ENCODE measurements at places on chromosomes 2 and 18. TPM values are rescaled to one million over a fixed set of nuclear protein-coding genes. Genes with fewer than 3 reads are reported as not detected.

DNA sequence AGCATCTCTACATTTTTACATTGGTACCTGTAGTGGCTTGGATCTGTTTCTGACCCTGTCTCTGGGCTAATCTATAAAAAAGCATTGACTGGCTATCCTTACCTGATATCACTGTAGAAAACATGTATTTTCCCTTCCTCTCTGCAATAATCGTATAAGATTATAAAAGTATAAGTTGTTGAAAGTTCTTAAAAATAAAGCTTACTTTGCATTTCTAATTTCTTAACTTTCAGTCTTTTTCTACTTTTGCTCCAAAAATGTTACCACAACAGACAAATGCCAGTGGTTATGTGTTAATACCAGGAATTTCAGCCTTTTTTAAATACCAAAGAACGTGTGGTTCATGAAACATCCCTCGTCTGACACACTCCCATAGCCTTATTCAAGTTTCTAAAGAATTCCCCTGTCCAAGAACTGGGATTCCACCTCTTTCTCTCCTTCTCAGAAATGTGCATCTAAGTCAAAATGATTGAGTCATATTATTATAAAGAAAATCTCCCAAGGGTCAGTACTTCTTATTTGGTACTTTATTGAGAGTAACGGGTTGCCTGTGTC, 28.5 kb upstream of the ACKR3 start:
- no peak for DNase-seq

LCT gene
- 0.37 TPM for total RNA-seq

- DNase-seq, result peak; percentile 52
Observed at GRCh38 chr18:22983175-22983574, 50.0 kb downstream of the RBBP8 start.

DNA sequence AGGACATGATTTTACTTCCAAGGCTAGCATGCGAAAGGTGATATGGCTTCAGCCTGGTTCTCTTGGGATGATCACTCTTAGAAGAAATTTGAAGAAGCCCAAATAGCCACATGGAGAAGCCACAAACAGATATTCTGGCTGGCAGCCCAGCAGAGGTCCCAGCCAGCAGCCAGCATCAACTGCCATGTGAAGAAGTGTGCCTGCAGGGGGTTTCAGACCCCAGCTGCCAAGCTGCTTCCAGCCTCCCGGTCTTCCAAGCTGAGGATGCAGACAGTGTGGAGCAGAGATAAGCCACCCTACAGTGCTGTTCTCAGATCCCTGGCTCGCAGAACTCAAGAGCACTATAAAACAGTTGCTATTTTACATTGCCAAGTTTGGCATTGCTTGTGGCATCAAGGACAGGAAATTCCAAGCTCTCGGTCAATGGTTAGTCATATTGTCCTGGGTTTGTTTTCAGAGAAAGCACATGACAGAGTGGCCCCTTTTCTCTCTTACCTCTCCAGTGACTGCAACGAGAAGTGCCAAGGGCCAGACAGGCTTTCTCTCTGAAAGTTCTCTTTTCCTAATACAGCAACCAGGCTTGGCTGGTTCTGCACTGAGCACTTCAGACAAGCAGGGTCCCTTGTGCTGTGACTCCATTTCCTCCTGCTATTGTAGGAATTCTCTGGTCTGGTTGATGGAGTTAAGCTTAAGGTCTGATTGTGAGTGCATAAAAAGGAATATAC, 223.7 kb downstream of the ANKRD30B start:
- DNase-seq, result no peak

GRCh38 chr2:4938206-4938605, 754.0 kb upstream of the SOX11 start:
- DNase-seq, result no peak

ALPG gene
- total RNA-seq, result not detected

DNA sequence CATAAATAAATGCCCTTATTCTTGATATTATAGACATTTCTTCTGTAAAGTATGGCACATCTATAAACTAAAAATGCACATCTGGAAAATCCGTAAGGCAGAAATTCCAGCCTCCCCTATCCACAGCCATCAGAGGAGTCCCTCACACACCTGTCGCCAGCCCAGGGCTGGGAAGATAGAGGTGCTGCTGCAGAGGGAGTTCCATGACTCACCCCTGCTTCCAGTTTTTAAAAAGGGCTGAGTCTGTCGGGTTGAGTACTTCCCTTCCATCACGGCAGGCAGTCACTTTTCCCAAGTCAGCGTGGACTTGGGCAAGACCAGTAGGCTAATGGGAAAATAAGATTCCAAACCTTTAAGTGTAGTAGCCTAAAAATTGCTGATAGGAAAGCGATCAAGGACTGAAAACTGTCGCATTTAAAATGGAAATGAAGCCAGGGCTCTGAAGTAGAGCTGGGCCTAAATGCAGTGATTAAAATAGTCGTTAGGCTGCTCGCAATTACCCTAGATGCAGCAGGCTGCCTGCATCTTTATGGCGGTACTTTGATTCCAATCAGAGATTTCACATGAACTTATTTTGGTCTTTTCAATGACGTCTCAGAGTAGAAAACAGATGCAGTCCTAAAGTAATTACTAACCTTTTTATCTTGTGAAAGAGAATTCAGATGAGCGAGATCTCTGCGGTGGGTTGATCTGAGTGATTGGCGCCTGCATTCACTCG, 280.5 kb downstream of the AGAP1 start:
- no peak for DNase-seq

DNA sequence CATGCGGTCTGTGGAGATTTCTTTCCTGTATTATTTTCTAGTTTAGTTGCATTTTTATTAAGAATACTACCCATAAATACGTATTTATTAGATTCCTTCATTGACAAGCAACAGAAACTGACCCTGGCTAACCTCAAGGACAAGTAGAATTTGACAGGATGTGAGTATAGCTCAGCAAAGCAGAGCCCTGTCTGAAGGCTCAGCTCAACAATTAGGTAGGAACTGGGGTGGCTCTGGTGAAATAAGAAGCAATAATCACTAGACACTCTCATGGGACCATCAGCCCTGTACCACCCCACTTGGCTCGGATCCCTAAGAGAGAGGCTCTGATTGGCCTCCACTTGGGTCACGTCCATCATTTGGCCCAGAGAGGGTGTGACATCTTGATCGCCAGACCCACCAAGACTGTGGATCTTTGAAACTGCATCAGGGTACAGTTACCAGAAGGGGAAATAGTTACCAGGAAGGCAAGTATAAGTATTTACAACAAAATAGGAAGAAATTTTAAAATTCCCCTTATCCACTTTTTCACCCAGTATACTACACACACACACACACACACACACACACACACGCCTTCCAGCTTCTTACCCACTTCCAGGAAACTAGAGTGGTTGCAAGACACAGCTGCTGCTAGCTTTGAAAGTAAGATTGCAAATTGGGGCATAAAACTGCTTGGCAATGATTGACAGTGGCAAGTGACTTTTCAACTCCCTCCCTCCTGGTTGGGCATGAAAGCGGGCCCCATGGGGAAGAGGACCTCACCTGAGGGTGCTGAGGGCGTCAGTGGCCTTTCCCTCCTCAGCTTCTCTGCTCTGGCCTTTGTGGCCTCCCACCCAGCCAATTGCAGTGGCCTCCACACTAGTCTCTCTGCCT, 41.8 kb downstream of the KCTD18 start:
- no peak for DNase-seq

DNA sequence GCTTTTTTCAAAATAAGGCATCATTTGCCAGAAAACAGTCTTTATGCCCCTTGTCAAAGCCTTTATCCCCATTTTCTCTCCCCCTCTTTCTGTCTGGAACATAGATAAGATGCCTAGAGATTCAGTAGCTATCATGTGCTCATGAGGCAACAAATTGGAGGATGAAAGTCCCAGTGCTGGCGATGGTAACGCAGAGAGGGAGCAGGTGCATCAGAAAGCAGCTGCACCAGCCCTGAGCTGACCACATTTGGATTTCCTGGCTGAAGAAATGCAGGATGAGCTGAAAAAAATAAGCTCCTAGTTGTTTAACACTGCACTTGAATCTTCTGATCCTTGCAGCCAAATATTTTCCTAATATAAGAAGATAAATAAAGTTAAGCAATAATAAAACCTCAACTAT, 48.0 kb downstream of the LOXHD1 start:
- DNase-seq, result no peak

- DNase-seq, result no peak
Observed at GRCh38 chr2:19865151-19865550, 36.6 kb downstream of the TTC32 start.

GRCh38 chr2:200442471-200442870, 67.4 kb downstream of the KCTD18 start:
- peak; percentile 7 for DNase-seq

GRCh38 chr2:172429301-172429968, 2.0 kb downstream of the ITGA6 start:
- no peak for DNase-seq

All from A673 (cell line).